ENCODE measurements at places on chromosomes 3 and 15. TPM values are rescaled to one million over a fixed set of nuclear protein-coding genes. Genes with fewer than 3 reads are reported as not detected.
A peak's percentile ranks its signal among the peaks of the same experiment; 100 is the strongest.

Gene CKMT1A
- total RNA-seq = 0.92 TPM

GRCh38 chr15:62929000-62929357 is 113.6 kb upstream of the TPM1 start:
- no peak for DNase-seq
- no peaks in the 10 kb centered on the region for H3K36me3 ChIP-seq
- no peaks in the 10 kb centered on the region for H3K27me3 ChIP-seq
- no peaks in the 10 kb centered on the region for H3K4me1 ChIP-seq

GRCh38 chr15:71111181-71111565 is 4.1 kb upstream of the THSD4 start:
- DNase-seq = no peak
- H3K4me3 ChIP-seq = no peak overlapping the region
- H3K36me3 ChIP-seq = no peaks in the 10 kb centered on the region

Gene ZNF621
- 9.5 TPM for total RNA-seq

- no peak overlapping the region for H3K27ac ChIP-seq
- DNase-seq = no peak
- no peak overlapping the region for H3K4me3 ChIP-seq
- no peaks in the 10 kb centered on the region for H3K36me3 ChIP-seq
- no peaks in the 10 kb centered on the region for H3K27me3 ChIP-seq
- no peaks in the 10 kb centered on the region for H3K4me1 ChIP-seq
Observed at GRCh38 chr15:43293432-43293831, 26.7 kb upstream of the TGM5 start.

Gene CHDH
- 3.9 TPM for total RNA-seq

DNA sequence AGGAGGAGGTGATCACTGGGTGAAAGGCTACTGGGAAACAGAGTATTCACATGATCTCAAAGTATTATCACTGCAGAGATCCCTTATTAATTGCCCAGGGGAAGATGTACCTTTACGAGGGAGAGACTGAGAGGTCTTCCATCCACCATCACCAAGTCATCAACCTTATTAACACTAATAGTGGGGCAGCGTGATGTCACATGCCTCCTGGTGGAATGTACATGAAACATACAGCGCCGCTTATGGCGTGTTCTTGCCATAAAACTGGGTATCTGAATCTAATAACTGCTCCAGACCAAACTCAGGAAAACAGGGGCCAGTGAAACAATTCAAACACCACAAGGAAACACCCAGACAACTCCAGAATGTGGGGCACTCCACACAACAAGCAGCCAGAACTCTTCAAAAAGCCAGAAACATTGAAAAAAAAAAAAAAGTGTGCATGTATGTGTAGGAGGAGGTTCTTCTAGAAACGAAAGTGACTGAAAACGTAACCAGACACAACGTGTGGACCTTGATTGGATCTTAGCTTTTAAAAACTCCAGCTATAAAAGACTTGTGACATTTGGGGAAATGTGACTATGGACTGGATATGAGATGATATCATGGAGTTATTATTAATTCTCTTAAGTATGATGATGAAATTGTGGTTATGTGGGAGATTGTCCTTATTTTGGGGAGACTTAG is 4.6 kb downstream of the STIMATE start:
- no peak for DNase-seq
- H3K4me3 ChIP-seq = peak overlapping the region; percentile 6
- no peaks in the 10 kb centered on the region for H3K27me3 ChIP-seq
- H3K4me1 ChIP-seq = peaks cover 19% of the 10 kb centered on the region
- H3K27ac ChIP-seq = peak overlapping the region; percentile 16

Gene TRANK1
- 37.6 TPM for total RNA-seq

- no peaks in the 10 kb centered on the region for H3K36me3 ChIP-seq
- no peak for DNase-seq
- H3K27ac ChIP-seq = no peak overlapping the region
Observed at GRCh38 chr15:42493679-42494078, 1.8 kb upstream of the SNAP23 start.

Gene DLL4
- total RNA-seq = 2.9 TPM

DNA sequence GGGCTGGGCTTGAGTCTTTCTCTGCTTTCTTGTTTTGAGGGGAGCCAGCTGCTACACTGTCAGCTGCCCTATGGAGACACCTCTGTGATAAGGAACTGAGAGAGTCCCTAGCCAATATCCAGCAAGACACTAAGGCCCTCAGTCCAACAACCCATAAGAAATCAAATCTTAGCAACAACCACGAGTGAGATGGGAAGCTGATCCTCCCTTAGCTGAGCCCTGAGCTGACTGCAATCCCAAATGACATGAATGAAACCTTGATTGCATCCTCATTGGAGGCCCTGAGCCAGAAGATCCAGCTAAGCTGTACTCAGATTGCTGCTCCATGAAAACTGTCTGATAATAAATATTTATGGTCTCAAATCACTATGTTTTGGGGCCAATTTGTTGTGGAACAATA is 302.1 kb upstream of the MME start:
- no peaks in the 10 kb centered on the region for H3K36me3 ChIP-seq
- H3K27me3 ChIP-seq = no peaks in the 10 kb centered on the region
- H3K4me1 ChIP-seq = no peaks in the 10 kb centered on the region

DNA sequence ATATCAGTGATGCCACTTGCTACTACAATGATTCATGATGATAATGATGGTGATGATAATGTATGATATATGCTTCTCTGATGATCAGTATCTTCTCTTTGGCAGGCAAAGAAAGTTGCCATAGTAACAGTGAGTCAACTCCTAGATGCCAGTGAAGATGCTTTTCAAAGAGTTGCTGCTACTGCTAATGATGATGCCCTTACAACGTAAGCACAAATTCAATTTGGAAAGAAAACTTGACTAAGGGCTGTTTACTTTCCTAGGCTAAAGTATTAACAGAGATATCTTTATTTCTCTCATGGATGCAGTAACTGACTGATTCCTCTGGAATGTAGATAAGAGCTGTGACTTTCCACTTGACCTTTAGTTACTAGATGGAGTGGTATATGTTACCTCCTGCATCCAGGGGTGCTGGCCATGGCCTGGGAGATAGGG is 27.8 kb downstream of the ADGRG7 start:
- DNase-seq = no peak
- no peaks in the 10 kb centered on the region for H3K4me1 ChIP-seq
- no peak overlapping the region for H3K4me3 ChIP-seq
- H3K27me3 ChIP-seq = no peaks in the 10 kb centered on the region

GRCh38 chr3:171028025-171028778 is 1.7 kb upstream of the SLC2A2 start:
- peak; percentile 65 for DNase-seq
- no peaks in the 10 kb centered on the region for H3K27me3 ChIP-seq
- H3K36me3 ChIP-seq = no peaks in the 10 kb centered on the region
- H3K4me3 ChIP-seq = peak overlapping the region; percentile 15
- no peak overlapping the region for H3K27ac ChIP-seq
- H3K4me1 ChIP-seq = peaks cover 7% of the 10 kb centered on the region

Gene TXNRD3
- total RNA-seq = 24.0 TPM

- H3K4me1 ChIP-seq = peaks cover 2% of the 10 kb centered on the region
- DNase-seq = no peak
- H3K4me3 ChIP-seq = no peak overlapping the region
- H3K36me3 ChIP-seq = no peaks in the 10 kb centered on the region
Observed at GRCh38 chr3:158489181-158489580, 81.8 kb upstream of the MLF1 start.

Gene GXYLT2
- total RNA-seq = 47.0 TPM

DNA sequence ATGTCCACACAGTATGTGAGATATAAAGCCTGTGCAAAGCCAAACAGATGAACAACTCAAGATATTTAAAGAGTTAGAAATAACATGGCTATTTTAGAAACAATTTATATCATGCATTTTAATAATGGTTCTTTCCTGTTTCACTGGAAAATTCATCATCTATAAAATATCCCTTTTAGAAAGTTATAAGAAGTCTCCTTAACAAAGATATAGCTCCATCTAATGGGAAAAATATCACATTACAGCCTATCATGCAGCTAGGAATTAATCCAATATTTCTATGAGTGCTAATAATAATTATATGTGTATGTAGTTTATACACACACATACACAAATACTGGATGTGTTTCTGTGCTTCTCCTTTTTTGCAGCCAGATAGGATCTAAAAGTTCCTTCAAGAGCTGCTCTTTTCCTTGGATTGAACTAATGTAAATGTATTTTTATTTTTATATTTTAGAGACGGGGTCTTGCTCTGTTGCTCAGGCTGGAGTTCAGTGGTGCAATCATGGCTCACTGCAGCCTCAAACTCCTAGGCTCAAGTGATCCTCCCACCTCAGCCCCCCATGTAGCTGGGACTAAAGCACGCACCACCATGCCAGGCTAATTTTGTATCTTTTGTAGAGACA is 21.6 kb downstream of the RPL22L1 start:
- no peak overlapping the region for H3K4me3 ChIP-seq
- no peaks in the 10 kb centered on the region for H3K36me3 ChIP-seq
- no peak for DNase-seq
- no peak overlapping the region for H3K27ac ChIP-seq
- H3K27me3 ChIP-seq = no peaks in the 10 kb centered on the region
- no peaks in the 10 kb centered on the region for H3K4me1 ChIP-seq

- H3K36me3 ChIP-seq = no peaks in the 10 kb centered on the region
- H3K27ac ChIP-seq = no peak overlapping the region
- H3K4me1 ChIP-seq = no peaks in the 10 kb centered on the region
- peak overlapping the region; percentile 23 for H3K4me3 ChIP-seq
Observed at GRCh38 chr3:7205535-7205934, 344.6 kb downstream of the GRM7 start.

- no peaks in the 10 kb centered on the region for H3K36me3 ChIP-seq
- no peak for DNase-seq
- no peak overlapping the region for H3K4me3 ChIP-seq
- no peaks in the 10 kb centered on the region for H3K4me1 ChIP-seq
- H3K27me3 ChIP-seq = no peaks in the 10 kb centered on the region
Observed at GRCh38 chr15:49301562-49301961, 121.5 kb upstream of the FGF7 start.

Gene SLC22A13
- total RNA-seq = not detected

Gene FYTTD1
- total RNA-seq = 70.5 TPM

DNA sequence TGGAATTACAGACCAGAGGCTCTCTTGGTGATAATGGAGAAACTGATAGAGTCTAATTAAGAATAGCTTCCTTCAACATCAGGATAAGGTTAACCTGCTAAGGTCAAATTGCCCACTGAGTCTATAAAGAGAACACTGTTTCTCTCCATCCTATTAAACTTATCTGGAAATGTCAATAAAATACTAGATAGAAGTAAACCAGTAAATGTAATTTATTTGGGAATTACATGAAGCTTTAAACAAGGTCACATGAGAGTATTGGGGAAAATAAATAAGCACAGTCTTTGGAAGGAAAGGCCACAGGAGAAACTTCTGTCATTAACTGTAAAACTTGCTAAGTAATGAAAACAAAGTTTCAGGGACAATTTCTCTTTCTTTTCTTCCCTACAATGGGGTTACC is 118.5 kb downstream of the DPH6 start:
- no peaks in the 10 kb centered on the region for H3K27me3 ChIP-seq
- H3K36me3 ChIP-seq = no peaks in the 10 kb centered on the region
- no peak overlapping the region for H3K4me3 ChIP-seq
- DNase-seq = no peak

GRCh38 chr15:77466521-77466920 is 45.8 kb downstream of the HMG20A start:
- no peaks in the 10 kb centered on the region for H3K4me1 ChIP-seq
- H3K27me3 ChIP-seq = no peaks in the 10 kb centered on the region
- no peak overlapping the region for H3K27ac ChIP-seq
- H3K36me3 ChIP-seq = no peaks in the 10 kb centered on the region
- no peak for DNase-seq

- H3K4me1 ChIP-seq = no peaks in the 10 kb centered on the region
- H3K4me3 ChIP-seq = no peak overlapping the region
- no peak overlapping the region for H3K27ac ChIP-seq
- no peak for DNase-seq
- no peaks in the 10 kb centered on the region for H3K27me3 ChIP-seq
Observed at GRCh38 chr15:82904574-82904973, 47.9 kb downstream of the HOMER2 start.

DNA sequence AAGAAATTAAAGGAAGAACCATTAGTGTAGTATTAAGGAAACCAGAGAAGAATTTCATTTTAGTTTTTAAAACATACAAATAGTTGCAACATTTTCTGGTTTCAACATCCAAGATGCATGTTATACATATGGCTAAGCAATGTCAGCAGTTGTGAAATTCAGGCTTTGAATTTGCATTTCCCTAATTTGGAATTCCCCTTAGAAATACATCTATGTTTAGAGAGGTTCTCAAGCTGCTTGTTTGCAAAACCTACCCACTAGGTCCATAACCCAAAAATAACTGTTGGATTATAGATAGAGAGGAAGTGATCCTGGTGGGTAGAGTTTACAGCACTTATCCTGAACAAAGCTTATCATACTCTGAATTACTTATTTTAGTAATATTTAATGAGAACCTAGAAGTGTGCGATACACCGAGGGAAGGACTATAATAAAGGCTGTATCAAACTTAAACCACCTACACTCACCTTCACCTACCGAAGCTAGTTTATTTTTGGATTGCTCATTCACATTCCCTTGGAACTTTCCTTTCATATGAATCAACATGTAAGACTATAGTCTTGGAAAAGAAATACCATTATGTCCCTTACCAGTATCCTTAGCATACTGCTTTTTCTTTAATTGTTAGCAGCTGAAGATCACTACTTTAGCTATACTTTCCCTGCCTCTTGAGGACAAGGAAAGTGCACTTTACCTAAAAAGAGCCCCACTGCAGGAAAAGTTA is 60.6 kb downstream of the CHAC1 start:
- no peaks in the 10 kb centered on the region for H3K36me3 ChIP-seq
- no peak overlapping the region for H3K4me3 ChIP-seq

Gene CAMP
- not detected for total RNA-seq

- H3K27ac ChIP-seq = no peak overlapping the region
- no peaks in the 10 kb centered on the region for H3K4me1 ChIP-seq
Observed at GRCh38 chr15:54456413-54456812, 478.2 kb downstream of the UNC13C start.

Gene SLC12A1
- not detected for total RNA-seq

- no peaks in the 10 kb centered on the region for H3K36me3 ChIP-seq
- H3K4me1 ChIP-seq = peaks cover 6% of the 10 kb centered on the region
- H3K27ac ChIP-seq = no peak overlapping the region
- no peaks in the 10 kb centered on the region for H3K27me3 ChIP-seq
Observed at GRCh38 chr3:15823092-15823491, 25.3 kb upstream of the ANKRD28 start.

DNA sequence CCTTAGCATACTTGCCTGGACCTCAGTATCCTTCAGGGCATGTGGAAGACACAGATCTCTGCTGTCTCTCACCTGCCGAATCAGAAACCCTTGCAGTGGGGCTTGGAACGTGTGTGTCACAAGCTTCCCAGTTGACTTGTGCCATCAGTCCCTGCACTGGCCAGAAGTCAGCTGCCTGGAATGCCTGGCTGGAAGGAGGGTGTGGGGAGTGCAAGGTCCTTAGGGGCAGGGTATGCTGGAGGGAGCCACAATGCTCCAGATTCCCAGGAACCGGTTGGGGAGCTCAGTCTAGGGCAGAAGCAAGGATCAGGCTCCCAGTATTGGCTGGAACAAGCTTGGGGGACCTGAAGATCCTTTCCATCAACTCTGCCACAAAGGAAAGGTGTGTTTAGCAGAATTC is 27.1 kb downstream of the SPSB4 start:
- no peak overlapping the region for H3K27ac ChIP-seq
- no peak overlapping the region for H3K4me3 ChIP-seq
- no peaks in the 10 kb centered on the region for H3K36me3 ChIP-seq
- H3K27me3 ChIP-seq = no peaks in the 10 kb centered on the region
- H3K4me1 ChIP-seq = peaks cover 5% of the 10 kb centered on the region

Gene ZBTB20
- 117 TPM for total RNA-seq

Gene ADAMTS7
- 12.1 TPM for total RNA-seq

GRCh38 chr3:35663471-35663870 is 24.1 kb downstream of the ARPP21 start:
- no peak overlapping the region for H3K4me3 ChIP-seq
- H3K27me3 ChIP-seq = no peaks in the 10 kb centered on the region
- H3K27ac ChIP-seq = no peak overlapping the region

Data from ovary (tissue), 10 donors.